Muscle of arm (tissue), 14 donors: ENCODE measurements at places on chromosomes 6 and 20. TPM values are rescaled to one million over a fixed set of nuclear protein-coding genes. Genes with fewer than 3 reads are reported as not detected.

GRCh38 chr6:117317261-117317660, 51.9 kb downstream of the VGLL2 start:
- no peak for DNase-seq

- DNase-seq: no peak
Measured at GRCh38 chr20:47680804-47681529, 104.3 kb downstream of the SULF2 start.

DNA sequence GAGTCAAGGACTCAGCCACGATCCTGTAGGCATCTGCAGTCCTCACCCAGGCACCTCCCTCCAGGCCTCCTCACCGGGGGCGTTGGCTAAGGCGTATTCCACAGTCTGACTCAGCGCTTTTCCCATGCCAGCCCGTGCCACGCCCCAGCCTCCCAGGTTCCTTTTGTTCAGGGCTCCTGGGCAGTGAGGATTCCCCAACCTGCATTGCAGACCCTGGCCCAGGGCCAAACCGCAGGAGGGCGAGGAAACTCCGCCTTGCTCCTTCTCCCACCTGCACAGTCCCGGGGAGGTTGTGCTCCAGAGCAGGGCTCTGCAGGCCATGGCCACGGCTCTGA, 202.8 kb upstream of the CST7 start:
- no peak for DNase-seq

DNA sequence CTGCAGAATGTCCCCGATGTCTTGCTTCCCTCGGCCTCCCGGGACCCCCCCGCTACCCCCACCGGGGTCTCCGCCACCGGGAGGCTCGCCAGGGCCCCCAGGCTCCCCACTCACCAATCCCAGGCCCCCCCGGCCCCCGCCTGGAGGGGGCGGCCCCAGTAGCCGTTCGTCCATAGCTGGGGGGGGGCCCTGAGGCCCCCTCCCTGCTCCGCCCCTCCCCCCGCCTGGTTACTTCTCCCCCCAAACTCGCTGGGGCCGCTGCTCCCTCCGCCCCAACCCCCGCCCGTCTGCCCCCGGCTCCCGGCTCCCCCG, 304 bp downstream of the PBX2 start:
- DNase-seq: no peak

DNA sequence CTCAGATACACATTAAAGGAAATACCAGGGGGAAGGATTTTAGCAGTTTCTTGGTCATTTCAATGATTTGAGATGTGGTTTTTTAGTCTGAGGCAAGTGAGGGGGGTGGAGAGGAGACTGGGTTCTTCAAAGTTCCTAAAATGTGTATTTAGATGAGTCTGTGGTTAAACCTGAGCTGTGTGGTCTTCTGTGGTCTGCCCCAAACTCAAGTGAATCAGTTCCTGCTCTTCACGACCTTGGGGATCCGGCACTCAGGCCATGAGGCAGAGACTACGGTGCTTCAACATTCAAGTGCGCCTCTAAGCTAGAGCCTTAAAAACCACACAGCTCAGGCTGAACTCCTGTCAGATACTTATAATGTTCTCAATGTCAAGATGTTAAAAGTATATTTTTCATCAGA, 406.7 kb downstream of the LMBRD1 start:
- DNase-seq: no peak

The FHL5 gene
- not detected for polyA plus RNA-seq

The HLA-DOB gene
- polyA plus RNA-seq: not detected
